C1 segment of cervical spinal cord (tissue), 14 donors: ENCODE measurements at places on chromosomes 2 and 18.

DNA sequence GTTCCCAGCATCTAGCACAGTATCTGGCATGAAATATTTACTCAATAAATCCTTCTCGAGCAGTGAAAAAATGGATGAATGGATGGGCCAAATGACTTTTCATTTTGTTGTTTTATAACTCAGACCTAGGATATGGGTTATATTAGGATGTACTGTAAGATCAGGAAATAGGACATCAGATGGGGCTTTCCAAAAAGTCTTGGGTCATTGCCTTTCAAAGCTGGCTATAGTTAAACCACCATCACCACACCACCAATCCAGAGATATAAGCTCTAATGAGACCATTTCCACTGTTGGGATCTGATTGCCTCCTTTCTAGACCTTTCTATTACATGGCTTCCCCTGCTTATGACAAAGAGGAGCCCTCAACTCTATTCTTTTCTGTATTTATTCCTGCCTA, 525.0 kb upstream of the TCF4 start:
- DNase-seq = no peak

GRCh38 chr2:240878341-240878936, 9.8 kb downstream of the AGXT start:
- no peak for DNase-seq

GRCh38 chr2:47251404-47251675, 96.2 kb upstream of the STPG4 start:
- no peak for DNase-seq

GRCh38 chr18:33578518-33579348, 714 bp downstream of the ASXL3 start:
- DNase-seq = peak; percentile 51

GRCh38 chr2:15912203-15912602, 28.1 kb upstream of the MYCN start:
- DNase-seq = no peak

- DNase-seq = no peak
Observed at GRCh38 chr2:29212009-29212408, 96.8 kb downstream of the CLIP4 start.

DNA sequence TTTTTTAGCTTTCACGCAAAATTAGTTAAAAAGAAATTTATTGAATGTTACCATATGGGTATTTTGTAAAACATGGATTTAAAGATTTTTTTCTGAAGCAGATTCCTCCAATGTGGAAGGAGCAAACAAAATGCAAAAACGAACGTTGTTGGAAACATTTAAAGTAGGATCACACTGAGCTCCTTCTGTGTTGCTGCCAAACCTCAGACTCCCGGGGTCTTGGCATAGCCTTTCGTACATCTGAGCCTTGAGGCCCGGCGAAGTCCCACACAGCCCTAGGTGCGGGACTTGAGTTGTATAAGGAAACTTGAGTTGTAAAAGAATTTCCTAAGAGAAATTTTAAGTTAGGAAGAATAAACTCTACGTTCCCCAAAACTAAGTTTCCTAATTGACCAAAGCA, 52.0 kb upstream of the CD226 start:
- no peak for DNase-seq

- DNase-seq = no peak
Observed at GRCh38 chr2:111924617-111925107, 26.3 kb downstream of the MERTK start.

DNA sequence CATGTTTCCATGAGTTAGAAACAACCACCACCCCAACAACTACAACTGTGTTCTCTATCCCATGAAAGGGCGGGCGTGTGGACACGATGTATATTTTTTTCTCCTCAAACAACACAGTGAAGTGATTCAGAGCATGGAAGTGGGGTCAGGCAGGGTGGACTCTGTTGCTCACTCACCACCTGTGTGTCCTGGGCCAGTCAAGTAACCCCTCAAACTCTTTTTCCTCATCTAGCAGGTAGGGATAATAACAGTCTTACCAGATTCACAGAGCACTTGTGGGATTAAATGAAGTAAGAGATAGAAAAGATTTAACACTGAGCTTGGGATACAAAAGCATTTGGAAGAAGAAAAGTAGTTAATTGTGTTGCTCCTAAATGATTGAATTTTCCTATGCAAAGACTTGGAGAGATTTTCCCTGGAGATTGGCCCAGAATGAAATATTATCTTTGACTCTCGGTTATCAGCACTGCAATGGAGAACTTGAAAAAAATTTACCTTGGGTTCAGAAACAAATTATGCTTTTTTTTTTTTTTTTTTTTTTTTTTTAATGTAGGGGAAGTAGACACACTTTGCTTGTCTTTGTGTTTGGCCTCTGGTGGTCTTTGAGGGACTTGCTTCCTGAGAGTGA, 161.9 kb upstream of the EPAS1 start:
- no peak for DNase-seq

- DNase-seq = no peak
Observed at GRCh38 chr2:230953845-230954244, 28.8 kb upstream of the GPR55 start.
